ENCODE measurements at places on chromosomes 6 and 20.

DNA sequence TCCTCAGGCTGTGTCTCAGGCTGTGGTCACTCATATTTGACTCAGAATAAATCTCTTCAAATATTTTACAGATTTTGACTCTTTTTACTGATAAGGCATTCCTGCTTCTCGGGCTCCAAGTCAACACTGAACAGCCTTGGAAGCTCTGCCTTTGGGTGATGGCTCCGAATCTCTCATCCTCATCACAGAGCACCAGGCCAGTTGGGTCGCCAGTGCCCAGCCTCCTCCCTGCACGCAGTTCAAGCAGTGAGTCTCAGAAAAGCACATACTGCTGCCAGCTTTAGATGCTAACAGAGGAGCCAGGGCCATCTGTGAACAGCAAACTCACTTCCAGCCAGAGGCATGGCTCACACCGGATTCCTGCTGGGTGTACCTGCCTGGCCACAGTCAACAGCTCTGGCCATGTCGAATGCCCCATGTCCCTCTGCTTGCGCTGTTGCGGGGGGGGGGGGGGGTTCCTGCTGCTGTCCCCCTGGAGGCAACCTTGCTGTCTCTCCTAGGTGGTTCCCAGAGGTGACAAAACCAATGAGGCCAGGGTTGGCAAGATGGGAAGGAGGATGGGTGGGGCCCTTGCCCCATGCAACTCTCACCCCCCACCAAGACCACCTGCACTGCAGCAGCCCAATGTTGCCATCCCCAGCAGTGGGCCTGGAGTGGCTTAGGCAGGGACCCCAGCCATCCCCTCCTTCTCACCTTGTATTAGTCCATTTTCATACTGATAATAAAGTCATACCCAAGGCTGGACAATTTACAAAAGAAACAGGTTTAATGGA lies 248.8 kb downstream of the ERMARD start:
- DNase-seq, result no peak

DNA sequence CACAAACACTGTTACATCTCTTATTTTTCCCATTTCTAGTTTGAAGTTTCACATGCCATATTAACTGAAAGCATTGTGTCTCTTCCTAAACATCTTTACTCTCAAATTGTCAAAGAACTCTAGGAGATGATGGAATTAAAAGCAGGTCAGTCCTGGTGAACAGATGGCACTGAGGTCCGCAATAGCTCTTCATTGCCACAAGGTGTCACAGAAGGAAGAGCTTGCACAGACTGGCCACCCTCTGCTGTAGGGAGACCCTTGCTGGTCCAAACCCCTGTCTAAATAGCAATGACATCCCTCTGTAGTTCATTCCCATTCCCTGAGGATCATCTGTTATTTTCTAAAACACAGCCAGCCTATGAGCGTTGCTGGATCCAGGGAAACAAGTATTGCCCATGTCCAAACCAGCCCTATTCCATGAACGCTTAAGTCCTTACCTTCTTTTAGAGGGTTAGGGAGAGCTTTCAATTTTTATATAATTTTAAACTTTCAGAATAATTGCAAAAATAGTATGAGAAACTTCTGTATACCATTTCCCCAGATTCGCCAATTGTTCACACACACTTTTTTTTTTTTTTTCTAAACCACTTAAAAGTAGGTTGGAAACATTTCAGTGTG lies 10.1 kb upstream of the HDAC2 start:
- no peak for DNase-seq

- DNase-seq, result no peak
These were observed 7.2 kb upstream of the PARD6B start for GRCh38 chr20:50724112-50724725.

DNA sequence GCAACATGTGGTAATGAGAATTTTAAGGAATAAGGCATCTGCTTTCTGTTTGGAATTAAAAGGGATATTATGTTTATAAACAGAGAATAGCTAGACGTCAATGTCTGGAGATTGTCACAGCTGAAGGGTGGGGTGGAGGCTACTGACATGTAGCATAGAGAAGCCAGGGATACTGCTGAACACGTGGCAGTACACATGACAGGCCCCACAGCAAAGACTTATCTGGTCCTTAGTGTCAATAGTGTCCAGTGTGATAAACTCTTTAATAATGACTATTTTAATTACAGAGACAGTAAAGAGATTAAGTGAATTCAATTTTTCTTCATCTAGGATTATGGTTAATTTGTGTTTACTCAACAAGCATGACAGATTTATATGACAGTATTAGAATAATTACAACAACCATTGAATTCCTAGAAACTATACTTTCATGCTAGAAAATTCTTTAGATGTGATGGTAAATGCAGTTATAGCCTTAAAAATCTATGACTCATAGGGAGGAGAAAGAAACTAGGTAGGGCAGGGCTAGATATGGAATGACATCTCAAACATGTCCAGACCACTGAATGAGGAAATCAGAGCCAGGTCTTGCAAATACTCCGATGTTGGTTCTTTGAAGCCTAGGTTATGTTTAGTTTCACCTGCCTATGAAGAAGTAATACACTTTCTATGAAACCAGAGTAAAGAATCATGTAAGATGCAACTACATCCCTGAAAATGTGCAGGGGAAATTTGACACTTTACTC lies 399.5 kb downstream of the PHF3 start:
- DNase-seq, result no peak

- DNase-seq, result no peak
These were observed 217.1 kb downstream of the ANKRD60 start for GRCh38 chr20:58011106-58011946.

DNA sequence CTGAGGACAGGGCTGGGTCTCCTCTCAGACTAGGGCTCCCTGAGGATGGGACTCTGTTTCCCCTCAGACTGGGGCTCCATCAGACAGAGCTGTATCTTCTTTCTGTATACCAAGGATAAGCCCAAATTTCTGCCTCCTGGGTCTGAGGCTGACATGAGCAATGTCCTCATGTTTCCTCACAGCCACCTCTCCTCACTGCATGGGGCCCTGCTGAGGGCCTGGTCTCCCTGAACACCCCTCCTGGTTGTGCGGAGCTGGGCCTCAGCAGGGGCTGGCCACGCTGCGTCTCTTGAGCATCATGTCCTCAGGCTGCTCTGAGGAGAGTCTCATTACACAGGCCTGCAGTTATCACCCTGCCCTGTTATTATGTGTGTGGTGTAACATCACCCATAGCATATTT lies 144.6 kb downstream of the LRFN2 start:
- no peak for DNase-seq

- no peak for DNase-seq
These were observed 289.2 kb downstream of the OGFRL1 start for GRCh38 chr6:71577766-71578165.

DNA sequence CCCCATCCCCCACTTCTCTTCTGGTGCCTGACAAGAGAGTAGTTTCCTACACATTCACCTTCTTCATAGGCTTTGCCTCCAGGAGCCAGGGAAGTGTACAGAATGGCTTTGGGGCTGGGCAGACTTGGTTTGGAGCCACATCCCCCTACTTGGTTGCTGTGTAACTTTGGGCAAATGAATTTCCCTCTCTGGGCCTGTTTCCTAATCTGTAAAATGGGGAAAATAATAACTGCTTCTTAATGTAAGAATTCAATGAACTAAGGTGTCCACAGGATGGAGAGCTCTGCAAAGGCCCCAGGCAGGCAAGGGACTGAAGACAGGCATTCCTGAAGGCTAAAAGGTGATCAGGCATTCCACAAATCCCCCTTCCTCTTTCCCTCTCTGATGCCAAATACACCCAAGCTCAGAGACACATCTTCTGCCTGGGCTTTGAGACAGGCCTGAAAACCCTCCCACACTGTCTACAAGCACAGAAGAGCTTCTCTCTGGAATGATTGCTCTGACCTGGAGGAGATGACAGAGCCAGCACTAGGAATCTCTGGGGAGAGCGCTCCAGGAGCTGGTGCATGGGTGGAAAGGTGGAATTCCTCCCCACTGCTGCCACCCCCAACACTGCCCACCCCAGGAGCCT lies 6.9 kb upstream of the C20orf203 start:
- DNase-seq, result no peak

- no peak for DNase-seq
These were observed 60.3 kb downstream of the FOXC1 start for GRCh38 chr6:1669996-1670395.

GRCh38 chr6:31744422-31744821 lies 4.6 kb downstream of the MSH5 start:
- no peak for DNase-seq

- no peak for DNase-seq
These were observed 1.4 kb upstream of the RAET1G start for GRCh38 chr6:149924206-149924932.

GRCh38 chr6:158041788-158042187 lies 60.1 kb downstream of the SYNJ2 start:
- DNase-seq, result no peak

DNA sequence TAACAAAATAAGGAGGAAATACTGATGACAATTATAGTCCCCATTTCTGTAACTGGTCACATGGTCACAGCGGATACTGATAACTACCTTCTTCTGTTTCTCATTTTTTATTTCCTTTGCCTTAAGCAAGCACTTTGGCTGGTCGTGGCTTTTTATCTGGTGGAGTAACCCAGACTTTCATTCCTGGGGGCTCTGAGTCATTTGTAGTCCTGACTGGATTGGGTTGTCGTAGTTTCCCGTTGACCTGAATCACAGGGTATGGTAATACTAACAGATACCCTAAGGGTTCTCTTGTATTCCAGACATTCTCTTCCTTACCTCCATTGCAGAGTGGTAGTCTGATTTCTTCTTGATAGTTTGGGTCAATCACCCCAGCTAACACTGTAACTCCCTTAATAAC lies 500.3 kb upstream of the ADGRB3 start:
- DNase-seq, result no peak

DNA sequence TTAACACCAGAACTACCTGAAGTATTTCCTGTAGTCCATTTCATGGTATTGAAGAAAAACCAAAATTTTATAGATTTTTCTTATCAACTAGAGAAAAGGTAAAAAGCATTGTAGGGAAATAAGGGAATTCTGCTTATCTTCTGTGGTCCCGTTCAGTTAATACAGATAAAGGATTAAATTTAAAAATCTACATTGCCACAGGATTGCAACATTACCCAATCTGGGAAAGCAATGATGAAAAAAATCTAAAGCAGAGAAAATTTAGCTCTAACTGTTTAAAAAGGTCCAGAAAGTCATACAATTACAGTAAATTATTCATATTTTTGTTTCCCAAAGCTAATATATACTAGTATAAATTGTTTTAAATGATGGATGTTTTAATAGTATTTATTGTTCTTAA lies 18.0 kb downstream of the POLH start:
- no peak for DNase-seq

GRCh38 chr20:59051666-59052185 lies 9.1 kb upstream of the PRELID3B start:
- no peak for DNase-seq

DNA sequence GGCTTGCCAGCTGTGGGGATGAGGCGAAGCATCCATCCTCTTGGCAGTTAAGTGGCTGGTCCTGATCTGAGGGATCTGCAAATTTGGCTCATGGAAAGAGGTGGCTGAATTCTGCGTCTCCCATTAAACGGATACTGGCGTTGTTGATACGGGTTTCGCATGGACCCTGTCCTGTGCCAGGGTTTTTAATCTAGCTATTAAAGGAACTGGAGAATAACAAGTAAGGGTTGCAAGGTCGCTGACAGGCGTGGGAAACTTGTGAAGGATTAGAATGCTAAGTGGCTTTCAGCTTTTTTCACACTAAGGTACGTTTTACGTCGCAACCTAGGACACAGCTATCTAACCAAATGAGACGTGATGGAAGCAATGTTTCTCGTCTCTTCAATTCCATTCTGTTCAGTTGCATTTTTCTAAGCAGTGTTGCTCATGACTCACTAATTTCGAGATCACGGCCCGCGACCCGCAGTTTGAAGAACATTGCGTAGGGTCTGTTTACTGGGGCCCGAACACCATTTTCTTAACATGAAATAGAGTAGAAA lies 852 bp downstream of the GMNN start:
- DNase-seq, result no peak

DNA sequence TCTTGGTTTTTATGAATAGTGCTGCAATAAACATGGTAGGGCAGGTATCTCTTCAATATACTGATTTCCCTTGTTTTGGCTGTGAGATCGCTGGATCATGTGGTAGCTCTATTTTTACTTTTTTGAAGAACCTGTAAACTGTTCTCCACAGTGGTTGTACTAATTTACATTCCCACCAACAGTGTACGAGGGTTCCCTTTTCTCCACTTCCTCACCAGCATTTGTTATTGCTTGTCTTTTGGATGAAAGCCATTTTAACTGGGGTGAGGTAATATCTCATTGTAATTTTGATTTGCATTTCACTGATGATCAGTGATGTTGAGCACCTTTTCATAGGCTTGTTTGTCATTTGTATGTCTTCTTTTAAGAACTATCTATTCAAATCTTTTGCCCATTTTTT lies 8.0 kb upstream of the ARG1 start:
- no peak for DNase-seq

DNA sequence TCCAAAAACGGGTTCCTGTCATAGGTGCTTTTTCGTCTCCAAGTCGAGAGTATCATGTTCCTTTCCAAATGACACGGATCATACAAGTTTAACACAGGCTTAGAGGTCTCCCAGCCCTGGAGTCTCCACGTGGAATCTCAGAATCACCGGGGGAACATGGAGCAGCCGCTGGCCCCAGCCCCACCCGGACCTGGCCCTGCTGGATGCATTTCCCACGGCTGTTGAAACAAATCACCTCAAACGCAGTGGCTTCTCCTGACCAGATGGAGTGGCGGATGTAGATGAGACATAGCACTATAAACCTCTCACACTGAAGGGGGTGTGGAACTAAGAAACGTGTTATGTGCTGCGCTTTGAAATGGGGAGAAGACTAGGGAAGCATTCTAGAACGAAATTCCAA lies 70.0 kb upstream of the FRMD1 start:
- no peak for DNase-seq

- no peak for DNase-seq
These were observed 77.2 kb downstream of the LINC00237 start for GRCh38 chr20:21028921-21029320.

GRCh38 chr6:11734861-11735613 lies 43.6 kb downstream of the ADTRP start:
- no peak for DNase-seq

Data from activated CD8-positive, alpha-beta memory T cell treated with anti-CD3 and anti-CD28 coated beads for 4 hours (primary cell).